ENCODE measurements at places on chromosomes 3 and 15.

DNA sequence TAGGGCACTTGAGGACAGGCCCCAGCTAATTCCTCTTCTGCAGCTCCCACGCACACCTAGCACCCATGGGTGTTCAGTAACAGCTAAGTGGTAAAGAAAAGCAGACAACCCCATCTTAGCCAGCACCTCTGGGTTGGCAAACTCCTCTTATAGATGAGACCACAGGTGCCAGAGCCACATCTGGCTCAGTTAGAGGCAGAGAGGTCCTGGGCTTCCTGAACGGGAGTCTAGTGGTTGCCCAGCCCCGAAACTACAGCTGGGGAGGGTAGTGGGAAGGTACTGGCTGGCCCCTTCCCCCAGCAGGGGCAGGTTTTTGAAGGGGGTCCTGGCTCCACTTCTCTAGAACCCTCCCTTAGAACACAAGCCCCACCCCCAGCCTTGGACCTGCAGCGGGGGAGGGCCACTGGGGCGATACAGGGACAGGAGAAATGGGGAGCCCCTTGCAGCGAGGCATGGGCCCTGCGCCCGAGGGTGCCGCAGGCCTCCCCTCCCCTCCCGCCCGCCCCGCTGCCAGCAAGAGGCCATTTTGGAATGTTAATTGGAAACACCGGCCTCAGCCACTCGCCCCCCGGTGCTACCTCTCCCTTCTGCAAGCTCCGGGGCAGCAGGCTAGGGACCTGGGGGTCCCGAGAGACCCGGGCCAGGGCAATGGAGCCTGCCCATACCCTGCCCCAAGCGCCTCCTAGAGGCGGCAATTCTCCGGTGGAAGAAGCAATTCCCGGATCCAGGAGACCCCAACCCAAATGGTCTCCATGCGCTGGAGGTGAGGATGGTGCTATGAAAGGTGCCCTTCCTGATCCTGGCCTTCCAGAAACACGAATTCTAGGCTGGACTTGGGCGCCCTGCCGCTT is 1.5 kb downstream of the DUSP7 start:
- peaks cover 59% of the 10 kb centered on the region for H3K4me1 ChIP-seq
- H3K27ac ChIP-seq: peak overlapping the region; percentile 98
- peak overlapping the region; percentile 73 for H3K4me3 ChIP-seq
- H3K36me3 ChIP-seq: peaks cover 29% of the 10 kb centered on the region
- no peak for DNase-seq
- H3K27me3 ChIP-seq: no peaks in the 10 kb centered on the region

DNA sequence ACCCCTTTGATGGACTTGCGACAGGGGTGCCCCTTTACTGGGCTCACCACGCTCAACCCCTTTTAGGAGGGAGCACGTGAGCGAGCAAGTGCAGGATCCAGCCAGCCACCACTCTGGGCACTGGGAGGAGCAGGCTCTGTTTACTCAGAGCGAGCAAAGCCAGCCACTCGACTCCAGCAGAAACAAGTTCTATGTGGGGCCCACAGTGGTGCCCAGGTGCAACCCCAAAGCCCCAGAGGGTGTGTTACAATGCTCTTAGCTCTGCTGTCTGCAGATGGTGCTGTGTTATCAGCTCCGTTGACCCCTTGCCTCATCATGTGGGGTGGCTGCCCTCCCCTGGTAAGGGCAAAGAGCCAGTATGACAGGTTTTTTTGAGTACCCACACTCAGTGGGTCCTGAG is 120.3 kb upstream of the SUCLG2 start:
- DNase-seq: no peak
- H3K27ac ChIP-seq: no peak overlapping the region
- no peak overlapping the region for H3K4me3 ChIP-seq
- H3K36me3 ChIP-seq: no peaks in the 10 kb centered on the region

- H3K27me3 ChIP-seq: no peaks in the 10 kb centered on the region
- no peak overlapping the region for H3K27ac ChIP-seq
These were observed 102.0 kb upstream of the NEDD4 start for GRCh38 chr15:56095406-56095805.

DNA sequence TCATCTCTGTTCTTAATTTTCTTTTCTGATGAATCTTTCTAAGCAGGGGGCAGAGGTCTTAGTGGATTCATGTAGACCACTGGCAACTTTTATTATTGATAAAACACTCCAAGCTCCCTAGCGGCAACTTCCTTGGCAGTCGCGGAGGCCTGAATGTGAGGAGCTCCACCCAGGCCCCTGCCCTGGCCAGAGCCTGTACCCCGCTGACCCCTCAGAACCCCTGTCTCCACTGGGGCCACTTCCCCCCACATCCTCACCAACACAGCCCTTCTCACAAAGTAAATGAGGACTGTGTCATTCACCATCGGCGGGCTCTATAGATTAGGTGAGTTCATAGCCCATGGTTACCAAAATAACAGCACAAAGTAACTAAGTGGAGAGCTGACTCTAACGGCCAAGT is 111.6 kb downstream of the TPRA1 start:
- no peak overlapping the region for H3K4me3 ChIP-seq
- no peaks in the 10 kb centered on the region for H3K4me1 ChIP-seq
- no peaks in the 10 kb centered on the region for H3K36me3 ChIP-seq
- no peaks in the 10 kb centered on the region for H3K27me3 ChIP-seq
- no peak for DNase-seq
- H3K27ac ChIP-seq: no peak overlapping the region

GRCh38 chr3:181755959-181756358 is 44.2 kb downstream of the SOX2 start:
- no peak overlapping the region for H3K27ac ChIP-seq
- H3K4me1 ChIP-seq: no peaks in the 10 kb centered on the region
- H3K27me3 ChIP-seq: no peaks in the 10 kb centered on the region

Measured in vagina (tissue), 2 donors.